RWPE2 (cell line): ENCODE measurements at places on chromosomes 12 and 14.

GRCh38 chr14:24165785-24166184, 4.7 kb downstream of the IRF9 start:
- DNase-seq, result no peak

GRCh38 chr14:53260286-53260685, 107.2 kb upstream of the DDHD1 start:
- DNase-seq, result no peak

DNA sequence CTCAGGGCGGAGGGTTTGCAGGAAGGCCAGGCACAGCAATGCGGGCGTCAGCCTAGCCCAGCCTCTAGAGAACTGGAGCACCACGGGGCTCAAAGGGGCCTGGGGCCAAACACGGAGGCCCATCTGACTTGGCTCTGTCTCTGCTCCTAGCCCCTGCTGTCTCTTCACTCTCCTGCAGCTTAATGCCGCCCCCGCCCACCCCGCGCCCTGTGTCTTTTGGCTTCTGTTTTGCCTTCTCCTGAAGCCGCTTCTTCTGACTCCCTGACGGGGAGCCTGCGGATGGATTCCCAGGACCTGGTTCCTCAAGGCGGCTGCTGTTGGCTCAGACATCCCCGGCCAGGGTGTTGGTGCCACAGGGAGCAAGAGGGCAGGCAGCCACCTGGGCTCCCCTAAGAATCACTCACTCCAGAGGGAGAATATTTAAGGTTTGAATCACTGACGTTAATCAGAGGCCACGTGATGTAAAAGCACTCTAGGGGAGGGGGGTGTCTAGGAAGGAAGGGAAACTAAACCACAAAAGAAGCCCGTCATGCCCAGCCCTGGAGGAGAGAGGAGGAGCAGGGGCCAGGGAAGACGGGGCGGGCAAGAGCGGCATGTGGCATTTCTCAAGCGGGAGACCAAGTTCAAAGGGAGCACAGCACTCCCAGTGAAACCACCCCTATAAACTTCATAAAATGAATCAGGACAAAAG, 36.9 kb upstream of the PRMT8 start:
- peak; percentile 98 for DNase-seq

GRCh38 chr12:9143137-9143536, 27.4 kb upstream of the A2M start:
- no peak for DNase-seq

DNA sequence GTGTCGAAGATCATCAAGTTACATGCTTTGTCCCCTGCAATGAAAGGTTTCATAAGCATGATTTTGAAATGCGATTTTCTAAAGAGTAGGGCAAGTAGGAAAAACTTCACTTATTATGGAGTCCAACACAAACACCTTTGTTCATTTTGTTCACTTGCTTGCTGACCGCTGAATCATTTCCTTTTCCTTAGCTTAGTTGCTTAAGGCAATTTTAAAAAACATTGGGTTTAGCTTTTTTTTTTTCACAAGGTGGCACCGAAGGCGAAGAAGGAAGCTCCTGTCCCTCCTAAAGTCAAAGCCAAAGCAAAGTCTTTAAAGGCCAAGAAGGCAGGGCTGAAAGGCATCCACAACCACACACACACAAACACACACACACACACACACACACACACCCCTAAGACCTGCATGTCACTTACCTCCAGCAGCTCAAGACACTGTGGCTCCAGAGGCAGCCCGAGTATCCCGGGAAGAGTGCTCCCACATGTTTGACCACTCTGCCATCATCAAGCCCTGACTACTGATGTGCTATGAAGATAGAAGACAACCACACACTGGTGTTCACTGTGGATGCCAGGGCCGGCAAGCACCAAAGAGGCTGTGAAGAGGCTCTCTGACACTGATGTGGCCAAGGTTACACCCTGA, 11.4 kb downstream of the MANSC1 start:
- no peak for DNase-seq

DNA sequence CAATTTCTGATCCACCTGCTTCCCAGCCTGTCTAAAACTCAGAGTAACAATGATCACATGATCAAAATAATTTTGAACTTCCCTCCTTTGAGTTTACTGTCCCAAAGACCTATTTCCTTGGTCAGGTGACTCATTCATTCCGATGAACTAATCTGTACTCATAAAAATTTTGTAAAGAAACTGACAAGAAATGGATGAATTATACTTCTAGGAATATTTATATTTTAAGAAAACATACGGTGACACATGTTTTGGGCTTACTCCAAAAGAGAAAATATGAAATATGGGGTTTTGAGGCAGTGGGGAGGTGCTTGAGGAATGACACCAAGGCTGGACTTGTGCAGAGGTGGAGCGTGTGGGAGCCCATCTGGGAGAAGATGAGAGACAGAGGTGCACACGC, 42.0 kb downstream of the GUCY2C start:
- no peak for DNase-seq
